ENCODE measurements at places on chromosomes 3 and 15. TPM values are rescaled to one million over a fixed set of nuclear protein-coding genes. Genes with fewer than 3 reads are reported as not detected.

Gene GPR62
- not detected for polyA plus RNA-seq

Gene FES
- polyA plus RNA-seq, result 3.6 TPM

- DNase-seq, result peak; percentile 77
Measured at GRCh38 chr3:99250272-99250671, 348.8 kb upstream of the DCBLD2 start.

Gene USP19
- polyA plus RNA-seq, result 17.0 TPM

Gene EPHA6
- polyA plus RNA-seq, result not detected

DNA sequence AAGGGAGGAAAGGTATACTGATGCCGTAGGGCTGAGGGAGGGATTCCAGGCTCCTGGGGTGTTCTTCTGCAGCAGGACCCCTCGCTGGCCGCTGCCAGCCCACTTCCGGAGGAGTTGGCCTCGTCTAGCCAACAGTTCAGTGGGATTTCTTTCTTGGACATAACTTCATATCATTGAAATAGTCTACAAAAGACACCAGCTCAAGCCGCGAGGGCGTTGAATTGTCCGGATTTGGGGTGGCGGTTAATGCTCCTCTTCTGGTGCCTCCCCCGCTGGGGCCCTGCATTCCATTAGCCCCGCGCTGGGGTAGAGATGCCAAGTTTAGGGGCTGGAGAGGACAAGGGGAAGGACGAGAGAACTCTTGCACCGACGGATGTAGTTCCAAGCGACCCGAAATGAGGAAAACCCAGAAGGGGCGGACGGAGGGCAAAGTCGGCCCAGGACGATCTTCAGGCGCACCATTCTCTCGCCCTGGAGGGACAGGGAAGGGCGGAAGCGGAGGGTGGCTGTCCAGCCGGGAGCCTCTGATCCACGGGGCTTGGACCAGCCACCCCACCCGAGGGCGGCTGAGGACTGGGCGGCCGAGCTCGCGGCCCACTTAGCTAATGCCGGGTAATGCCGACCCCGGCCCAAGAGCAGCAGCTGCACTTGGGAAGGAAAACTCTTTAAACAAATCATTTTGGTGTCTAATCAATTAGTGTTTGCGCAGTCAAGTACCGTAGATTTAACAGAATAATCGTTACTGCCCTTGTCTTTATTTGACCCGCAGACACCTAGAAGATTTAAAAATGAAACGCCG, 4.7 kb upstream of the ONECUT1 start:
- no peak for DNase-seq

Gene LRTM1
- polyA plus RNA-seq, result not detected

Gene ACP3
- 1.1 TPM for polyA plus RNA-seq

DNA sequence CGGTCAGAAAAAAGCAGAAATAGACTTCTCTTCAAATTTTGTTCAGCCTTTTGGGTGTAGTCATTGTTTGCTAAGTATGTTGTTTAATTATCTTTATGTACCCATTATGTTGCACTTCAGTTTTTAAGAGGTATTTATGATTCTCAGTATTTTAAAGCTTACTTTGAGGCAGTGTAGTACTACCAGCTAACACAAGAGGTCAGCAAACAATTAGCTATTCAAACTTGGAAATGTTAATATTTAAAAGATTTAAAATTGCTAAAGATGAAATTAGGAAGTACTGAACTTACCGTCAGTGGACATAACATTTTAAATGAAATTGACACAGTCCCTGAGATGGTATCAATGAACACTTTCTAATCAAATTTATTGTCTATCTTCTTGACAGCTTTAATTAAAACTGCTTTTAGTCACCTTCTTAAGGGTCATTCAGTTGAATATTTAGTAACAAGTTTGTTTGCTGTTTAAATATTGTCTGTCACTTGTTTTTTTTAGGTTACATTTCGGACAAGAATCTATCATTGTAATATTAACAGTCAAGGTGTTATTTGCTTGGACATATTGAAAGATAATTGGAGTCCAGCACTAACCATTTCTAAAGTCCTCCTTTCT, 28.1 kb downstream of the NKIRAS1 start:
- peak; percentile 51 for DNase-seq

DNA sequence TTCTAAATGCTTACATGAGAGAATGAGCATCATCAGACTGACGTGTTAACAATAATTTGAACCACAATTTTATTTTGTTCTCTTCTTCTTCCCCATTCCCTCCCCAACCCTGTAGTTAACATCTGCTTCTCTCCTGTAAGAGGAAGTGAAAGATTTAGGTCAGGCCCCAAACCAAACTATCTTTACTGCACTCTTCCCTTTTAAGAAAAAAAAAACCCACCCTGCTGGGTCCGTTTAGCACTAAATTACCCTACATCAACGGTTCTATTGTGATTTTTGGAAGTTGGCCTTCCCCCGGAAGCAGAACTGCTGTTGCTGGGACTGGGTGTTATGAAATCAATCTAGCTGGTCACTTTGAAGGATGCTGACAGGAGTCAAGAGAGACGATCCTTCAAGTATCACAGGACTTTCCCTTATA, 49.4 kb downstream of the NFKBIZ start:
- no peak for DNase-seq

DNA sequence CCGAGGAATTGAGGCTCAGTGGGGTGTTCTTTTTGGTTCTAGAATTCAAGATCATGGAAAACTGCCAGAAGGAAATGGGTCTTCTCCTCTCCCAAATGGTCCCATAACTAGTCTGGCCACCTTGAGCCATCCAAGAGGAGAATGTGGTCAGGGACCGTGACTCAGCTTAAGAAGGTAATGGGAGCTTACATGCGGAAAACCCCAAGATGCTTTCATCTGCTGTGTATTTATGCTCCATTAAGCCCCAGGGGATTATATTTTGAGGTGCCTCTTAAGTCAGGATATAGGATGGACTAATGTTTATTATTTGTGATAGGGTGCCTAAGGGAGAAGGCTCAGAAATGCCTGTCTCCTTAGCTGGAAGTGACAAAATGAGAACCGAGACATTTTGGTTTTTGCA, 39.2 kb upstream of the DLG1 start:
- no peak for DNase-seq

GRCh38 chr15:69703532-69704187, 251.0 kb downstream of the RPLP1 start:
- DNase-seq, result no peak
